ENCODE measurements at places on chromosomes 13 and 19. TPM values are rescaled to one million over a fixed set of nuclear protein-coding genes. Genes with fewer than 3 reads are reported as not detected.

GRCh38 chr19:33193269-33193864 is 763 bp upstream of the LRP3 start:
- no peak for DNase-seq

DNA sequence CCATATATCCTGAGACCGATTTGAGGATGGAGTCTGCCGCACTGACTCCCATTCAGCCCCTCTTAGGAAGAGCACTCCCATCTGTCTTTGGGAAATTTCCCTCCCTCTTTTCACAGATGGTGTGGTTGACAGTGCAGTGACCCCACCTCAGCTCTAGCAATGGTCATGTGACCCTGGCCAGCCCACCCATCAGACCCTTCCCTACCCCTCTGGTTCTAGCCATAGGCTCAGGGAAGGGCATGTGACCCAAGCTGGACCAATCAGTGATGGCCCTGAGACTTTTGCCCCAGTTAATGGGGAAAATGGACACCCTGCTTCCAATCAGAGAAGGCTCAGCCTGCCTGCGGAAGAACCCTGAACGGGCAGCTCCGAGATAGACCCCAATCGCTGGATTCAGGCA is 26.3 kb downstream of the IL12RB1 start:
- no peak for DNase-seq

DNA sequence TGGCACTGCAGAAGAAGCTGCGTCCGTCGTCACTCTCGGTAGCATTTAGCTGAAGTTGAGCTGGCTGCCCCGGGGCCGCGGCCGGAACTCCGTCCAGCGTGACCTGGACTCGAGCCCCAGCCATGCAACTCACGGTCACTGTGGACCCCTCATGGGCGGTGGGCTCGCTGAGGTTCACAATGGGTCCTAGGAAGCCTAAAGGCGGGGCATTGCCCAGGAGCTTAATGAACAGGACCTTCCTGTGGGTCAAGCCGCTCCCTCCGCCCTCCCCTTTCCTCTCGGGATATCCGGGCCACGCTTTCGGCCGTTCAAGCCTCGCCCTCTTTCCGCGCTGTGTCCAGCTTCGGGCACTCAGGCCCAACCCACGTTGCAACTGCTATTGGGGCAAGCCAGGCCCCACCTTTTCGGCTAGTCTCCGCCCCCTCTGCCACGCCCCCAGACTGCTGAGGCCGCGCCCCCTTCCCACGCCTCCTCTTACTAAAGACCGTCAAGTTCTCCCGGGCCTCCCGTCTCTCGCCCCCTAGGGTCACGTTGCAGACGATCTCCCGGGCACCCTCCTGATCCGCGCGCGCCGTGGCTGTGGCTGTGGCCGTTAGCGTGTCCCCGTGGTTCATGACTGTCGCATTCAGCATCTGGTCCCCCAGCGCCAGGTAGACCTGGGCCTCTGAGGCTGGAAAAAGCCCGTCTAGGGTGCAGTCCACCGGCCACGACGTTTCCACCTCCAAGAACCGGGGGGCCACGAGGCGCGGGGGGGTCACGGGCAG is 1.4 kb upstream of the RAVER1 start:
- DNase-seq = peak; percentile 95

GRCh38 chr19:7705387-7706187 is 3.7 kb upstream of the FCER2 start:
- peak; percentile 94 for DNase-seq

GRCh38 chr13:27428160-27428559 is 3.7 kb downstream of the GTF3A start:
- no peak for DNase-seq

- DNase-seq = no peak
These were observed 16.4 kb upstream of the ALOX5AP start for GRCh38 chr13:30718661-30719524.

- no peak for DNase-seq
These were observed 239.7 kb downstream of the MTUS2 start for GRCh38 chr13:29059800-29060199.

GRCh38 chr19:43983544-43983911 is 460 bp upstream of the ZNF155 start:
- DNase-seq = no peak

CBY2 gene
- not detected for total RNA-seq

DNA sequence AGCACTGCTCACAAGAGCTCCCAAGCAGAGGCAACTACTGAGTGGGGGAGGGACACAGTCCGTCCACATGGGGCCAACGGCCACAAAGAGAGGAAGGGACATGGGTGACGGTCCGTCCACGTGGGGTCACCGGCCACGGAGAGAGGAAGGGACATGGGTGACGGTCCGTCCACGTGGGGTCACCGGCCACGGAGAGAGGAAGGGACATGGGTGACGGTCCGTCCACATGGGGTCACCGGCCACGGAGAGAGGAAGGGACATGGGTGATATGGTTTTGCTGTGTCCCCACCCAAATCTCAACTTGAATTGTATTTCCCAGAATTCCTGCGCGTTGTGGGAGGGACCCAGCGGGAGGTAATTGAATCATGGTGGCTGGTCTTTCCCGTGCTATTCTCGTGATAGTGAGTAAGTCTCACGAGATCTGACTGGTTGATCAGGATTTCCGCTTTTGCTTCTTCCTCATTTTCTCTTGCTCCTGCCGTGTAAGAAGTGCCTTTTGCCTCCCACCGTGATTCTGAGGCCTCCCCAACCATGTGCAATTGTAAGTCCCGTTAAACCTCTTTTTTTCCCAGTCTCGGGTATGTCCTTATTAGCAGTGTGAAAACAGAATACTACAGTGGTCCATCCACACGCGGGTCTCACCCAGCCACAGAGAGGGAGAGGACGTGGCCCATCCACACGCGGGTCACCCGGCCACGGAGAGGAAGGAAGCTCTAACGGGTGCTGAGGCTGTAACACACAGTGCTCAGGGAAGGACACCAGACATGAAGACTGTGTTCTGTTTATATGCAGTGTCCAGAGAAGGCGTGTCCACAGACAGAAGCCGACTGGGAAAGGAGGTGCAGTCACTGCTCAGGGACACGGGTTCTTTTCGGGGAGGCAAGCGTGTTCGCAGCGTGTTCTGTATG is 48.5 kb downstream of the GAS6 start:
- DNase-seq = no peak

GRCh38 chr13:35983206-35983605 is 148.0 kb downstream of the DCLK1 start:
- no peak for DNase-seq

FGF22 gene
- not detected for total RNA-seq

ADGRL1 gene
- 58.6 TPM for total RNA-seq

DNA sequence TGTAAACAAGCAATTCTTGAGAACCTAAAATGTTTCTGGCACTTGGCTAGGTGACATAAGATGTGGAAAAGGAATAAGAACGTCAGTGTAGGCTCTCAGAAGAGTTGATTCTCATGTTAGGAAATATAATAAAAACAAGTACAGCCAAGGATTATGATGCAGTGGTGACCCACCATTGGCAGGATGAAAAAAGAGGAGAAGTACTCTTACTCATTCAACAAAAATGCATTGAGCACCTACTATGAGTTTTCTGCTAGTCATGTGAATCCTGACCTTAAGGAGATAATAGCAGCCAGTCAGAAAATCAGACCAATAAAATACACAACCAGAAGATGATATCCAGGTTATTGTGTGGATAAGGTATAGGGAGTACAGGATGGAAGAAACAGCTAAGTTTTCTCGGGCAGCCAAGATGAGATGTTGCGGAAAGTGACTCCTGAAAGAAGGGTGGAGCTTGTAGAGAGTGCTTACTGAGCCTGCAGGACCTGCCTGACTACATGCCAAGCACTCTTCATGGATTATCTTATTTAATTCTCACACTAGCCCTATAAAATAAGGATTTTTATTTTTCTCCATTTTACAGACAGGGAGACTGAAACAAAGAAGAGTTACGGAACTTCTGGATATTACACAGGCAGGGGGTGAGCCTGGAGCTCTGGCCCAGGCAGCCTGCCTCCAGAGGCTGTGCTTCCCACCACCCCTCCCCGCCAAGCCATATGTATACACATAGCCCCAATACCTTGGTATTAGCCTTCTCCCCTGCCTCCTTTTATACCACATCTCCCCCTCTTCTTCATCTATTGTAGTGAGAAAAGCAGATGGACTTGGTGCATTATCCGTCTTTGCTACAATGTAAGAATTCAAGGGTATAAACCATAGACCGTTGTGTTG is 58.0 kb downstream of the TGDS start:
- no peak for DNase-seq

CPB2 gene
- total RNA-seq = not detected

GRCh38 chr19:45478454-45479238 is 10.8 kb downstream of the FOSB start:
- DNase-seq = peak; percentile 87

- no peak for DNase-seq
These were observed 431.2 kb downstream of the FOXO1 start for GRCh38 chr13:40235160-40235796.

- DNase-seq = peak; percentile 82
These were observed 26.8 kb upstream of the TINCR start for GRCh38 chr19:5594521-5594950.

GRCh38 chr13:112572366-112572765 is 15.6 kb downstream of the TUBGCP3 start:
- DNase-seq = no peak

SYT5 gene
- not detected for total RNA-seq

DNA sequence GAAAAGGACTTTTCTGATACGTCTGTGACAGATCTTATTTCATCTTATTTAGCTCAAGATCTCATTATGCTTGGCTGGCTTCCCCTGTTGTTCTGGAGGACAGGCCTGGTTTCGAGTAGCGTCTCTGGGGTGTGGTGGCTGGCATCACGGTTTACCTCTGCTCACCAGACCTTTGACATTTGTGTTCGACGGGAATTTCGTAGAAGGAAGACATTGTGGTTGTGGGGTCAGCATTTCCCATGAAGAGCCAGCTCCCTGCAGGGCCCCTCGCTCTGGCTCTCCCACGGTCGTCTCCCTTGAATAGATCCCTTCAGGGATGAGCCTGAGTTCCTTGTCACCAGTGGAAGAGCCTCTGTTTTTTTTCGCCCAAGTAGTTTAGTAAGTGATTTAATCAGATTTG is 78.6 kb upstream of the TEX29 start:
- no peak for DNase-seq

- no peak for DNase-seq
These were observed 224.9 kb downstream of the FGF9 start for GRCh38 chr13:21895779-21896178.

DNA sequence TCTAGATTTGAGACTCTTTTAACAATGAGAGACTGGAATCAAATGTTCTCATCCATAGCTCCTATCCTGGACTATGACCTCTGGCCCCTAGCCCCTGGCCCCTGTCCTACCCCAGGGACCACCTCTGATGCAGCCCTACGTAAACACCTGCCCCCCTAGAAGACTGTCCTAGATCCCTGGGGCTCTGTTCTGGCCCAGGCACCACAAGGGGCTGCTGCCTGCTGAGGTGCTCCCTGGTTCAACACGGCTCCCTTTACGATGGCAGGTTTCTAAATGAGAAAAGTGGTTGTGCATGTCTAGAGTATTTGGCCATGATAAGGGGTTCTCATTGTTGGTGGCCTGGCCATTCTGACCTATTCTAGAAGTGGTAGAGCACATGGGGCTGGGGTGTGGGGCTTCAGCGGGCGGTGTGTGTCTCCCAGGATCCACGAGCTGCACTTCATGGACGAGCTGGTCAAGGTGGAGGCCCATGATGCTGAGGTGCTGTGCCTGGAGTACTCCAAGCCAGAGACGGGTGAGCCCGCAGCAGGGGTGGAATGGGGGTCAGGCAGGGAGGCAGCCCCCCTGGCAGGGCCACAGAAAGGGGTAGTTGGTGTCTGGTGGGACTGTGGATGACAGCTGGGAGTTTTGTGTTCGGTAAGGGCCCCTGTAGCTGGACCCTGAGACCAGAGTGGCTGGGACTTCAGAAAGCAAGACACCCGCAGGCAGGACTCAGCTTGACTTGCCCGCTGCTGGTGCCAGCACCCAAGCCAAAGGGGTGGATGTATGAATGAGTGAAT is 26.5 kb upstream of the OVOL3 start:
- DNase-seq = no peak

DNA sequence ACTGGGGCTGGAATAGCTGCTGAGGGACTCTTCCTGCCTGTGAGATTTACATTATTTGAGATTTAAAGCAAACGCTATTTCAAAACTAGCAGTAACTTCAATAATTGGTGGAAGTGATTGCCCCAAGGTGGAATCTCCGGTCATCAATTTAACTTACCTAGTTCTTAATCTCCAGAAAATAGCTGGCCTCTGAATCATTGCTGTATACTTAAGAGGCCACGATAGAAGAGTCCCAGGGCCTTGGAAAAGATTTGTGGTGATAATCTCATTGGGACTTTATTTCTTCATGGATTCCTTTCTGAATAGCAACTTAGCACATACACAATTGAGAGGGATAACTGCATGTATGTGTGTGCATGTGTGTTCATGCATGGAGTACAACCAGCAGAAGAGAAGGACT is 120.2 kb downstream of the DNAJC15 start:
- DNase-seq = no peak

DNA sequence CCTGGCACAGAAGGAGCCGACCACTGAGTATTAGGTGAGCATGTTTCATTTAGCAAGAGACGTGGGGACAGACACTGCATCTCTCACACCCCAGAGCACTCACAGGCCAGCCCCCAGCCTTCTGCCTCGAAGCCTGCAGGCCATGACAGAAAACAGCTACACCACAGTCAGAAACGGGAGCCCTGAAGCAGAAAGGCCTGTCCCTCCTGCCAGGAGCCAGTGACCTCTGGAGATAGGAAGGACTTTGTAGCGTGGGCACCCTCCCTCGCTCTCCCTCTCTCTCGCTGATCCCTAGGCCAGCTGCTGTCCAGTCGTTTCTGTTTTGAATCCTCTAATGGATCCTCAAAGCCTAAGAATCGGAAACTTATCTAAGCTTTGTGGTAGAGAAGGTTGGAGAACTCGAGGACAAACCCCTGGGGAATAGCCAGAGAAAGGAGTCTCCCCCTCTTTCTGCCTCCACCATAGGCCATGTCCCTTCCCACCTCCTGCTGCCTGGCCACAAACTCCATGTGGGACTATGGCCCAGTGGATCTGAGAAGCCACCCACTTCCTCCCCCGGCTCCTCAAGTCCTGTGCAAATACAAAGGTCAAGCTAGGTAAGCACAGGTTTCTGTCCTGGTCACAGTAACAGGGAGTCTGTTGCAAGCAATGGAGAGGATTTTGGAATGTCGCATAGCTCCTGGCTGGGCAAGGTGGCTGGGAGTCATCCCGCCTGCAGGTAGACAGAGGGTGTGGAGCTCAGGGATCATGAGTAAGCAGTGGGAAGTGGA is 95.1 kb downstream of the NUFIP1 start:
- DNase-seq = no peak

SRRM5 gene
- total RNA-seq = 2.5 TPM

GRCh38 chr13:54636231-54636630 is 1607.6 kb downstream of the OLFM4 start:
- DNase-seq = no peak

KIRREL2 gene
- total RNA-seq = not detected

DNA sequence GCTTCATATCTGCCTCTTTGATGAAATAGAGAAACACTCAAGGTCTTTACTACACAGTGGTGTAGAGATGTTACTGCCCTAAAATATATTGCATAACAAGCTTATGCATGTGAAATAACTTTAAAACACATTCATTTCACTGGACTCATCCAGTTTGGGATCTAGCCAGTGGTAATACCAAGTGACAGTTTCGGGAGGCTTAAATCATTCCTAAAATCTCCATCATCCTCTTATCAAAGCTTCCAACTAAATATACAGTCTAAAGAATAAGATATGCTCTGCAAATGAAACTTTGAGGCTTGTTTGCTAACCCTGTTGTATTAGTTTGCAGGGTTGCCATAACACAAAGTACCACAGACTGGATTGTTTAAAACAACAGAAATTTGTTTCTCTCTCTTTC is 52.8 kb downstream of the THSD1 start:
- no peak for DNase-seq
